IMR-90 (cell line): ENCODE measurements at places on chromosomes 2 and 18. TPM values are rescaled to one million over a fixed set of nuclear protein-coding genes. Genes with fewer than 3 reads are reported as not detected.

DNA sequence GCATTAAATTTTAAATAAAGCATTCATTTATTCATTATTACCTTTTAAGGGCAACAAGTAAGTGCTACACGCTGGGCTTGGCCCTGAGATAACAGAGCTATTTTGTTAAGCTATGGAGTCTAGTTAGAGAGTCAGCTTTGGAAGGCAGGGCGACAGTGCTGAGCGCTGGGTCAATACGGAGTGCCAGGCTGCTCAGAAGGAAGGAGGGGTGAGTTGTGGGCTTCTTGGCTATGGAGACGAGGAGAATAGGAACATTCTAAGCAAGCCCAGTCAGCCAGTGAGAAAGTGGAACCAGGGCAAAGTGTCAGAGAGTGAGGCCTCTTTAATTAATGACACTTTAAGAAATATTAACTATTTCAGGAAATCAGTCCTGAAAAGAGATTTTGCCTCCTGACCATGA lies 288.4 kb downstream of the LRRTM1 start:
- H3K27me3 ChIP-seq: no peaks in the 10 kb centered on the region
- no peak overlapping the region for H3K4me3 ChIP-seq
- H3K4me1 ChIP-seq: peaks cover 9% of the 10 kb centered on the region

DNA sequence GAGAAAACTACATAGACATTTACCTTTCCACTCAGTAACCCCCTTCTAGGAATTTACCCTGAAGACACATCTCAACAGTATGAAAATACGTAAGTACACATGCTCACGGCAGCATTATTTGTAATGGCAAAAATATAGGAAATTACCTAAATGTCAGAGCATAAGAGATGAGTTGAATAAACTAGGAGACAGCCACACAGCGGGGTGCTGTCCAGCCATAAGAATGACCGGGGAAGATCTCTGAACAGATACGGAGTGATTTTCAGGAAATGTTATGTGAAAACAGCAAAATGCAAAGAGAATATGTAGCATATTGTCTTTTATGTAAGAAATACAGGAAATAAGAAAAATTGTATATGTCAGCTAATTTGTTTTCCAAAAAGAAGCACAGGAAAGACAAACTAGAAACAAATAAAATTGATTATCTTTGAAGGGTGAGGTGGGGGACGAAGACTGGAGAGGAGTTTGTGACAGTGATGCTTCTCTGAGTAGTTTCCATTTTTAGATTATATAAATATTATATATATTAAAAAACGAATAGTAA lies 195.4 kb downstream of the HAUS1 start:
- H3K4me3 ChIP-seq: no peak overlapping the region
- H3K36me3 ChIP-seq: no peaks in the 10 kb centered on the region
- H3K4me1 ChIP-seq: no peaks in the 10 kb centered on the region
- H3K27me3 ChIP-seq: peaks cover 5% of the 10 kb centered on the region; the same call in 1 of the 2 replicates
- H3K27ac ChIP-seq: no peak overlapping the region
- no peak for DNase-seq

The LOXHD1 gene
- total RNA-seq: not detected in 2 replicates

GRCh38 chr2:35204323-35204722 lies 1151.3 kb upstream of the CRIM1 start:
- no peak overlapping the region for H3K27ac ChIP-seq
- H3K4me1 ChIP-seq: no peaks in the 10 kb centered on the region
- H3K4me3 ChIP-seq: no peak overlapping the region
- no peaks in the 10 kb centered on the region for H3K36me3 ChIP-seq
- H3K27me3 ChIP-seq: no peaks in the 10 kb centered on the region
- DNase-seq: no peak

DNA sequence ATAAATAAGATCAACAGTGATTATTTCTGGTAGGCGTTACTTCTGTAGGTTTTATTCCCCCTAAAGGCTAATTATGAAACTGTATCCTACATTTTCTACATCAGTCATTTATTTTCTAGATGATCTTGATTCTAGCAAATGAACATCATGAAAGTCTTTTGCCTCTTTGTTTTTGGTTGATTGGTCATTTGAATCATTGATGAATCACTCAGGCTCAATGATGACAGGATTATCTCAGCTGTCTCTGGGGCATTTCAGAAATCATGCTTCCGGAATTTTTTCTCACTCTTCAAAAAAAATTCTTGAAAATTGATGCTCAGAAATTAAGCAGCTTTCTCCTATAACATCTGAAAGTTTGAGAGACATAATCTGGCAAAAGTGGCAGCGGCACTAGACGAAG lies 298.9 kb upstream of the TCF4 start:
- H3K36me3 ChIP-seq: no peaks in the 10 kb centered on the region
- no peak overlapping the region for H3K4me3 ChIP-seq
- no peaks in the 10 kb centered on the region for H3K4me1 ChIP-seq
- no peak for DNase-seq
- no peak overlapping the region for H3K27ac ChIP-seq
- H3K27me3 ChIP-seq: no peaks in the 10 kb centered on the region

DNA sequence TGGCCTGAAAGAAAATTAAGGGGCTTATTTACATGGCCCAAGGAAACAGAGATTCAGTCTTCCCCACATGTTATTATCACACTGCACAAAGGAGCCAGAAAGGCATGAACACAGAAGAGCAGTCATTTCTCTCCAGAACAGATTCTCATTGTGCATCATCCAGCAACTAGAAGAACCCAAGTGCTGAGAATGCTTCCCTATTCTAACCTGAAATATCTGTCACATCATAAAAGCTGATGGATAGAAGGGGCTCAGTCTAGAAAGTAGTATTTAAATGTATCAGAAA lies 145.8 kb downstream of the TMEM163 start:
- no peak for DNase-seq
- no peak overlapping the region for H3K4me3 ChIP-seq
- H3K27ac ChIP-seq: no peak overlapping the region
- peaks cover 6% of the 10 kb centered on the region for H3K27me3 ChIP-seq
- no peaks in the 10 kb centered on the region for H3K4me1 ChIP-seq

GRCh38 chr2:35220461-35220860 lies 1135.1 kb upstream of the CRIM1 start:
- no peaks in the 10 kb centered on the region for H3K27me3 ChIP-seq
- no peak overlapping the region for H3K4me3 ChIP-seq
- DNase-seq: no peak
- no peak overlapping the region for H3K27ac ChIP-seq
- no peaks in the 10 kb centered on the region for H3K36me3 ChIP-seq
- H3K4me1 ChIP-seq: no peaks in the 10 kb centered on the region

The MERTK gene
- total RNA-seq: 0.28 and 0.36 TPM in 2 replicates
